ENCODE measurements at places on chromosomes 2 and 18.

DNA sequence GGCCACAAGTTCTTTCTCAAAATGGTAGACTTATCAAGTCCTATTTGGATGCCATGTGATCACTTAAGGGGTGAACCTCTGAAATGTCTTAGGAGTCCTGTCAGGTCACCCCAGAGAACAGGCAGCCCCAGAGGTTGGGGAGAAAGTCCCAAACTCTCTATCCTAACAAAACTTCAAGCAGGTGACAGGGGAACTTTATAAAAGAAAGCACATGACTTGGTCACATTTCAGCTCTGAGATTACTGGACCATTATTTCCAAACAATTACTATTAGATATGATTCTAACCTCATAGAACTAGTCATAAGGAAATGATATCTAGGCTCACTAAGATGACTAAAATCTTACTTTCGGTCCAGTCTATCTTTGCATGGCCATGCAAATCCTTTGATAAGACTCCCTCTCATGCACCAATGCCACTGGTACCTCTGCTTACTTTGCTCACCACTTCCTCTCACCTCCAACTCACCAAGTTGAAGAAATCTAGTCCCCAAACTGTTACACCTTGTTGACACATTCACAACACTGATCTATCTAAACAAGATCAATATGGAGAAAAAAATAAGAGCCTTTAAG lies 107.0 kb downstream of the GALNT14 start:
- no peak for DNase-seq

DNA sequence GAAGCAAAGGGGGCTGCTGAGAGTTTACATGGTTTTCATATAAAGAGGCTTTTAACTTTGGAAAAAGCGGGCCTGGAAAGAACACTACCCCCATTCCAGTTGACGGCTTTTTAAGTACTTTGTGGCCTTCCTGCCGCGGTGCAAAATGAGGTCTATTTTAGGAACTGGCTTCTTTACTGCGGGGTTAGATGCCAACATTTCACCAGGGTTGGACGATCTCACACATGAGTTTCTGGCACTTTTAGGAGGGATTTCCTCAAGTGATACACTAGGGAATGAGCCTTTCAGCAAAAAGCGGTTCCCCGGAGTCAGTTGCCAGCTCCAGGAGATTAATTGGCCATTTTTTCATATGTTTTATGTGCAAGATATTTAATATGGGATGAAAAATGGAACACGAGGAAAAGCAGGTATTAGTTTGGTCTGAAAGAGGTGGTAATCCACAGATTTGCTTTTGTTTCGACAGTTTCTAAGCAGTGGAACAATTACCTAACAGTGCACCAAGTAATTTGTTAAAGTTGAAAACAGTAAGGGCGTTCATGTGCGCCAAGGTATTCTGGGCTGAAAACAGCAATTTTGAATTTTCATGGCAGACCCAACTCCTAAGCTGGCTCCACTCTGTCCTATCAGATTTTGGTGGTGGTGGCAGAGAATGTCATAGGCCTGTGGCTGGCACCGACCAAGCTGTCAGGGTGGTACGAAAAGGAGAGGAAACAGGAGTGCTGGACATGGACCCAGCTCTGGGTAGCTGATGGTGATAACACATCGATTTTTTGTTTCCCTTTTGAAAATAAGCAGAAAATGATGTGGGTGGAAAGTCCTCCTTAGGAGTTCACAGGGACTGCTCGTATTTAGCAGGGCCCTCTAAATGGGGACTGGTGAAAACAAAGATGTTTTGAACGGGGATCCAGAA lies 55.6 kb upstream of the FZD5 start:
- DNase-seq = no peak

DNA sequence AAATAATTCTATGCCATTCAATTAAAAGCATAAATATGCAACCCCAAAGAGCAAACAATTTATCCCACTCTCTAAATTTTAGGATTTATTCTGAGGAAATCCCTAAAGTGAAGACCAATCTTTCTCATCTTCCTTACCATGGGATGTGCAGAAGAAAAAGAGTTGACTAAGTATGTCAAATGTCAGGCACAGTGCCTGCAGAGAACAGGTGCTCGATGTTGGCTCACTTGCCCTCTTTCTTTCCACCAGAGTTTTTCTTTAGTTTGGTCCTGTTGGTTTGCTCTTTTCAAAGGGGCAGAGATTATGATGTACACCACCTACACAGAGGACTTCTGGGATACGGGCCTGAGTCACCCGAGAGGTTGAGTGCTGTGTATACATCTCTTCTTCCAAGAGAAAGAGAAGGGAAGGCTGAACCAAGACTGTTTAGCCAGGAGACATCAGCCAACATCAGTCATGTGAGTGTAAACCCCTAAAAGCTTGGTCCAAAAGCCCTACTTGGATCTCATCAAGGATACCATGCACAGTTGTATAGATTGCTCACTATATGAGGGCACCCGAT lies 51.7 kb downstream of the SUMO1 start:
- DNase-seq = no peak

DNA sequence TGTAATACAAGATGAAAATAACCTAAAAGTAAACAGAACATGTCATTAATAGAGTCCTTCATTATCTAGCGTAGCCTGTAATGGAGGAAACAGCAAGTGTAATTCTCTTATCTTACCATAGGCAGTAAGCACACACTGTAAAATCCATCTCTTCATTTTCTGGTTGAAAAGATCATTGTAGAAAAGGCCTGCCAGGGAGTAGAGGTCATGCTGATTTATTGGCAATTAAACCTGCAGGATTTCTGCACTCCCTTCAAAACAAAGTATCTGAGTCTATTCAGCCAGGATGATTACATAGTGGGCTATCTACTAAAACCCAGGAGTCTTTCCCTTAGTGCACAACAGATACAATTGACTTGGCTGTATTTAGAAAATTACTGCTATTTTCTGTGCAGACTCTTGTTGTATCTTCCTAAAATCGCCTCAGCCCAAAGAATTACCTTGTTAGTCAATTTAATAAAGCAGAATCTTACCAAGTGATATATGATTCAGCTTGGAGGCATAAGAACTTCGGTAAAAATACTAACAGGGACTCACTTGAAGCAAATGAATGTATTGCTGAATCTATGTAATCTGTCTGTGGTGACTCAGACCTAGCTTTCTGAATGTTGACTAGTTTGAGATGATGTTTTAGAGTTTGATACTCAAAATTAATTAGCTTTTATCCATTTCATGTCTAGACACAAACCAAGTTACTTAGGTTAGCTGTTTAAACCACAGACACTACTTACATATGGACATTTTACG lies 250.4 kb upstream of the STON1 start:
- DNase-seq = no peak

- DNase-seq = peak; percentile 4
Measured at GRCh38 chr2:3242747-3243369, 134.8 kb downstream of the EIPR1 start.

DNA sequence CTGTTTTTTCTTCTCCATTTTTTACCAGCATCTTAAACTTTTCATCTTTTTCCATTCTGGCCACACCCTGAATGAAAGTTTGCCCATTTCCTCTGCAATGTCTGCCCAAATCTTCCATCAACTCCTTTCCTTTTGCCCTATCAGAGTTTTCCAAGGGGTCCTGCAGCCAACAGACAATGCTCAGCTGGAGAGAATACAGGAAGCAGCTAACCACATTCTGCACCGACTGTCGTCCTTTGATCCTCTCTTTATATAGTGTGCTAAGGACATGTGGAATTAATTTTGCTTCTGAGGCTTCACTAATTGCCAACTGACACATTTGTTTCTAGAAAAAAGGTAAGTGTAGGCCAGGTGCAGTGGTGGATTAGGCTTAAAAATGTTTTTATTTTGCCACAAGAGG lies 50.5 kb upstream of the DLX2 start:
- DNase-seq = no peak

- peak; percentile 42 for DNase-seq
Measured at GRCh38 chr2:143482316-143482715, 353.1 kb downstream of the ARHGAP15 start.

GRCh38 chr2:128313091-128313836 lies 5.4 kb downstream of the HS6ST1 start:
- DNase-seq = no peak

DNA sequence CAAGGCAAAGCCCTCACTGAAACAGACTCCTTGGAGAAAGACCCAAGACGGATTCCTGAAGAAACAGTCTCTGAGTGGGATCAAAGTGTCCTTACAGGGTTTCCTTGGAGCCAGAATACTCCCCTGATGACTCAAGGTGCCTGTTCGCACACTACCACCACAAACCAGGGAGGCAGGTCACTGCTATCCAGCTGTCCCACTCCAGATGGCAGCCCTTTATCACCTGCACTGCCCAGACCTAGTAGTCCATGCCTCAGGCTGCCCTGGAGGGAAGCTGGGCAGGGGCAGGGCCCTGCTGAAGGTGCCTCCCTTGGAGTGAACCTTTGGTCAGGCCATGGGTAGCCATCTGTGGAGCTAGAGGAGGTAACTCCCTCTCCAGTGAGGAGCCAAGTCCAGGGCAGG lies 34.1 kb downstream of the TRABD2A start:
- DNase-seq = no peak

- DNase-seq = no peak
Measured at GRCh38 chr2:236688157-236688556, 118.5 kb downstream of the ACKR3 start.

GRCh38 chr2:223114170-223114569 lies 62.2 kb downstream of the KCNE4 start:
- DNase-seq = peak; percentile 66

- no peak for DNase-seq
Measured at GRCh38 chr2:78644854-78645253, 380.6 kb upstream of the REG3G start.

- no peak for DNase-seq
Measured at GRCh38 chr2:70144443-70145143, 46.2 kb downstream of the C2orf42 start.

DNA sequence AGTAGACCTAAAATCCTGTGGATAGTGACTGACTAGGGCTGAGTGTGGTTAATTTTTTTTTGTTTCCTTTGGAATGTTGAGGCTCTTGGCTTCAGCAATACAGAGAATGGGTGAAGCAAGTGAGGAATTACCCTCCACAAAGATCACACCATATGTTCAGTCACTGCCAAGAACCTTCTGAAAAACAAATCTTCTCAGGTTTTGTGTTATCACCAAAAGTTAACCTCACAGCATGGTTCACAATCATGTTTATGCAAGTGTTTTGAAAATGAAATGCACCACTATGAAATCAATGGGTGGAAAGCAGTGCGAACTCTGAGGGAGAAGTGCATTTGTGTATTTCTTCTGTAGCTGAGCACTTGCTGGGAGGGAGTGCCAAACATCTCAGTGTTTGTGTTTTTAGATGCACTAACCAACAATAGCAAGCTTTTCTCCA lies 44.4 kb downstream of the SPATS2L start:
- DNase-seq = peak; percentile 71

DNA sequence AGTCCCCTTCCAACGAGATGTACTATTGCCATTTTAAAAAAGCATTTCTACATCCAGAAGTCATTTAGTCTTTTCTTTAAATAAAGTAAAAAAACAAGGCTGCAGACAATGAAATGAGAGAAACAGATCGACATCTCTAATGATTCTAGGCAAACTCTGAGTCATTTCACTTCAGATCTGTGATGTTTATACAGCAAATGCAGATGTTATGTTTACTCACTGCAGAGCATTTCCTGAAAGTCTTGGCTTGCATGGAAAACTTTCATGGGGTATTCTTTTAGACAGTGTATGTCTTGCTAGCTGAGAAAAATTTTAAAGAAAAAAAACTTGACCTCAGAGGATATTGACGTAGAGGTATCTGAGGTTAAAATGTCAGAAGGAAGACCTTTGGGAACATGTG lies 797.4 kb downstream of the CNTNAP5 start:
- DNase-seq = no peak

DNA sequence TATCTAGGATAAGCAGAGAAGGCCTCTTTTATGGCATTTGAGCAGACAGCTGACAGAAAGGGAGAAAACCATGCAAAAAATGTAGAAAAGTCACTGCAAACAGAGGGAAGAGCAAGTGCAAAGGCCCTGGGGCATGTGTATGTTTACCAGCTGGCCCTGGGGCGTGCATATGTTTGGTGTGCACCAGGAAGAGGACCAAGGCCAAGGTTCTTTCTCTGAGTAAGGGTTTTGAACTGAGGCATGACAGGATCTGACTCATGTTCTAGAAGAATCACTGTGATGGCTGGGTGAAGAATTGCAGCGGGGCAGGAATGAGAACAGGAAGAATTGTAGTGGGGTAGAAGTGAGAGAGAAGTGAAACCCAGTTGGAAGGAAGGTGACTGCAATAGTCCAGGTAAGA lies 69.6 kb downstream of the STEAP3 start:
- DNase-seq = no peak

DNA sequence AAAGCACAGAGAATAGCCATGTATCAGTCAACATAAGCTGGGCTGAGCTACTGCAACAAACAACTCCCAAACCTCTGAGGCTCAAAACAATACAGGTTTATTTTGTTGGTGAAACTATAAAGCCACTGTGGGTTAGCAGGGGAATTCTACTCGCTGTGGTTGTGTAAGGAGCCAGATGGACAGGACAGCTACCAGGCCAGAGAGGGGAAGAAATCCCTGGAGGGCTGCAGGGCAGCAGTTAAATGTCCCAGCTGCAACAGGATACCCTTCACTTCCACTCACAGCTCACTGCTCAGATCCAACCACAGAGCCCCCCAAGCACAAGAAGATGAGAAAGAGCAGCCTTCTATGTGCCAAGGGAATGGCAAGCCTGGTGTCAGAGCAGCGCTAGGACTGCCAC lies 245.9 kb upstream of the RAB6C start:
- DNase-seq = no peak

GRCh38 chr2:131022731-131023130 lies 70.5 kb downstream of the FAM168B start:
- peak; percentile 35 for DNase-seq

- DNase-seq = no peak
Measured at GRCh38 chr2:214529514-214529913, 118.7 kb downstream of the VWC2L start.

DNA sequence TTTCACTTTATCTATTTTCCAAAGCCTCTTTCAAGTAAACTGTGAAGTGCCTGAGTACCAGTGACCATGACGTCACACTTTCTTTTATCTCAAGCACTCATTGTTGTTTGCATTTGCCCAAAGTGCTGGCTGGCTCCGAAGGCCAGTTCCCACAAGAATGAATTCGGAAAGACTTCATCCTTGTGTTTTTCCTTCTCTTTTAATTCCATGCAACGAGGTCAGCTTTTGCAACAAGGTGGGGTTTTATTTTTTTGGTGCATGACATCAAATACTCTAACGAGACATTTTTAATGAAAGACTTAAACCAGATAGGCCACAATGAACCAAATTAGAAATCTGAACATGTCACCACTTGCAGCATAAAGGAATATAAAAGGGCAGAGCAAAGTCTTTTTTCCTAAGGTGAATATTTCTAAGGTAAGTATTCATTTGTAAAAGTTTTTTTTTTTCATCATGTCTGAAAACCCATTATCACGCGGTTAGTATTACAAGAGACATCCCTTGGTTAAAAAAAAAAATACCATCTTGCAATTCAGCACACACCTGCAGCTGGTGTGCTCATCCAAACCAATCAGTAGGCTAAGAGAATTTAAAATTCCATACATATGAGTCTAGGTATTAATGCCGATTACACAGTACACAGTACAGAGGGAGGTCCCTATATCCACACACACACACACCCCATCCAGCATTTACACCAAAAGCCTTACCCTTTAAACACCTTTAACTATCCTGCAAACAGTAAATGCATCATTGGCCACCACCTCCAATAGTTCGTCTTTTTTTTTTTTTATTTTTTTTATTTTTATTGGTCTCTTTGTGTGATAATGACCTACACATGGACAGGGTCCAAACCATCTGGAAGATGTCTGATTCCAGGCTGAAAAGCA lies 2.3 kb downstream of the ARL4C start:
- peak; percentile 59 for DNase-seq
